Stimulated activated CD4-positive, alpha-beta T cell treated with anti-CD3 and anti-CD28 coated beads, Interleukin-1b, Interleukin-23, amount 100 ng/mL, for 1 hour (primary cell): ENCODE measurements at places on chromosomes 16 and 17.

DNA sequence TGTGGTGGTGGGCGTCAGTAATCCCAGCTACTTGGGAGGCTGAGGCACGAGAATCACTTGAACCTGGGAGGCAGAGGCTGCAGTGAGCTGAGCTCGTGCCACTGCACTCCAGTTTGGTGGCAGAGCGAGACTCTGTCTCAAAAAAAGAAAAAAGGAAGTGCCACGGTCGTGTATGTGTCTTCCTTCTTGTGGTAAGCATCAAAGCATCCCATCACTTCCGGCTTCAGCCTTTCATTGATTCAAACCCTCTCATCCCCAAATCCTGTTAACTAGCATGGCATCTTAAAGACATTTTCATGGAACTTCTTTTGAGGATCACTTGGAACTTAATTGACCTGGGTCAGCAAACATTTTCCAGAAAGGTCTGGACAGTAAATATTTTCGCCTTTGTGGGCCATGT, 126.2 kb downstream of the CPPED1 start:
- no peak for DNase-seq

DNA sequence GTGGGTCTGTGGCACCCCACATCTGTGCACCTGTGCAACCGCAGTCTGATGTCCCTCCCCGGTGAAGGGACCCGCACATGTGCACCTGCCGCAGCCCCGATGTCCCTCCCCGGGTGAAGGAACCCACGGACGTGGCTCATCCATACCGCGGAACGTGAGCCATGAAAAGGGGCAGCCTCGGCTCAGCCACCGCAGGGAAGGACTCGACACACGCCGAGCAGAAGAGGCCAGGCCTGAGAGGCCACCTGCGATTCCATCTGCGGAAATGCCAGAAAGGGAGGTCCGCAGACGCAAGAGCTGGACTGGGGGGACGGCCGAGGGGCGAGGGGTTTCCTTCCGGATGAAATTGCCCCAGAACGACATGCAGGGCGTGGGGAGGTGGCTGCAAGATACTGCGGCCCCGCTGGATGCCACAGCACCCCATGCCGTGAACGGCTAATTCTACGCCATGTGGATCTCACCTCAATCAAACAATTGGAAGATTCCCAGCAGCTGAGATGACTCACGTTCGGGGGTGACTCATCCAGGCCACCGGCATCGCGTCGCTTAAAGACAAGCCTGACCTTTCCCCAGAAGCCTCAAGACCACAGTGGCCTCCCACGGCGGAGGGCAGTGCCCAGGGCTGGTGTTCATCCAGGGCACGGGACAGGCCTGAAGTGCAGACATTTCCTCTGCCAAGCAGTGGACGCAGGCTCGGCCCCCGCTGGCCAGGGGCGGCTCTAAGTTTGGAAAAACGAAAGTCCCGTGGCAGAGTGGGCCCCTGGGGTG, 21.0 kb downstream of the SOX8 start:
- peak; percentile 59 for DNase-seq

DNA sequence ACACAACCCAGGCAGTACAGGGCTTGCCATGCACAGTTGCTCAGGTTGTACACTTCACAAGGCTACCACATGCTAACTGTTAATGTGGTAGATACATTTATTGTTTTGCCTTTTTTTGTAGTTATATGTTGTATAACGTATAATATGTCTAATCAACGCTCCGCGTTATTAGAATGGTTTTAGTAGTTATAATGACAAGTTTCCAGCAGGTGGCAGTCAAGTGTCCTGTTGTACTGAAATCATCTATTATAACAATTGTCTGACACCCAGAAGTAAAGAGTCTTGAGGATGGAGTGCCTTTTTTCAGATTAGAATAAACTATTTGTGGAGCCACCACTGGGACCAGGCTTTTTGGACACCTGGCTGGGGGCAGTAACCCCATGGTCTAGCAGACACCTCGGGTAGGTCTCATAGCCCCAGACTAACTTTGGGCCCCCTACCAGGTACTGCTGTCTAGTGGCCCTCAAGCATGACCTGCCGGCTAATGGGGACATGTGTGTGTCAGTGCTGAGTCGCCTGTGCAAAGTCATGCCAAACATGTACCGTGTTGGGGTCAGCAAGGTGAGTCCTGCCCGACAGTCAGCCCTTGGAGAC, 32.8 kb downstream of the MYO15A start:
- DNase-seq = no peak

DNA sequence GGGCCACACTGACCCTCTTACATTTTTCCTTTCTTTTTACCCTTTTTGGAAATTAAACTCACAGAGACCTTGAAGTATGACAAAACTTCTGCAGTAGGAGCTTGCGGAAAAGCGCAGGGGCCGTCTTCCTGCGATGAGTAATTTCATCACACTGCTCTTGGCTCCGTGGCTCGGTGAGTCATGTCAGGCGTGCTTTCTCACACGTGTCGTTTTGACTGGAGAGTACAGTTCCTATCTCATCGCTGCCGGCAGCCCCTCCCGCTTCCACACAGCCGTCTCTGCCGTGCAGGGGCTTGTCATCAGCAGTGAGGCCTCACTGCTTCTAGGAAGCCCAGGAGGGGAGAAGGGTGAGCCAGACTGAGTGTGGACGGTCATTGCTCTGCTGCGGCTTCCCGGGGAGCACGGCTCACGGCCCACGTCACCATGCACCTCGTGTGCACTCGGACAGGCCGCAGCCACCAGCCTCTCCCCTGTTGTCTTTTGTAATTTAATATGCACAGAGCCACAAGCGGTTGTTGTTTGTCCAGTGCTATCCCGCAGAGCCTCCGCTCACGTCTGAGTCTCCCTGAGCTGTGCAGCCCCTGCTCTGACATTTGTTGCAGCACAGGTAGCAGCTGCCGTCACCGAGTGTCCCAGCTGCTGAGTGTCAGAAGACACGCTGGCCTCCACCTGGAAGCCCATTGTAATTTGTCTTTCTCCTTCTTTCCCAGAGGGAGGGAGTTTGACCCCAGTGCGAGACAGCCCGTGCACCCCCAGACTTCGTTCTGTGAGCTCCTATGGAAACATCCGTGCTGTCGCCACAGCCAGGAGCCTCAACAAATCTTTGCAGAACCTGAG, 99.4 kb upstream of the CHMP6 start:
- DNase-seq = peak; percentile 65

- no peak for DNase-seq
These were observed 63.0 kb upstream of the LRRC37A3 start for GRCh38 chr17:64982139-64982915.

DNA sequence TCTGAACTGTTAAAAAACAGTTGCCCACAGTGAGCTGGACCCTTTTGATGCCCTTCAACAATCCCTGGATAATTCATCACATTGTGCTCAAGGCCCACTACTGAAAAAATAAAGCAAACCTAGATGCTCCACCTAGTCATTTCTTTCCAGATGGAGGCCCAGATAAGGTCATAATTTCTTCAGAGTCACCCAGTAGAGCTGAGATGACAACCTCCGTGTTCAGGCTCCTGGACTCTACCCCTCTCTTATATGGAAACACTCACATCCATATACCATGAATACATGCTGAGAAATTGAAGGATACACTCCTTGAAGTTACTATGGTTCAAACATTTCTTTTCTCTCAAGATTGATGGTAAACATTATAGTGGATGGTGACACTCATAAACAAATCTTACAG, 2.7 kb upstream of the ABCA3 start:
- DNase-seq = no peak

GRCh38 chr17:3796822-3797170, 4.2 kb downstream of the ITGAE start:
- DNase-seq = no peak

DNA sequence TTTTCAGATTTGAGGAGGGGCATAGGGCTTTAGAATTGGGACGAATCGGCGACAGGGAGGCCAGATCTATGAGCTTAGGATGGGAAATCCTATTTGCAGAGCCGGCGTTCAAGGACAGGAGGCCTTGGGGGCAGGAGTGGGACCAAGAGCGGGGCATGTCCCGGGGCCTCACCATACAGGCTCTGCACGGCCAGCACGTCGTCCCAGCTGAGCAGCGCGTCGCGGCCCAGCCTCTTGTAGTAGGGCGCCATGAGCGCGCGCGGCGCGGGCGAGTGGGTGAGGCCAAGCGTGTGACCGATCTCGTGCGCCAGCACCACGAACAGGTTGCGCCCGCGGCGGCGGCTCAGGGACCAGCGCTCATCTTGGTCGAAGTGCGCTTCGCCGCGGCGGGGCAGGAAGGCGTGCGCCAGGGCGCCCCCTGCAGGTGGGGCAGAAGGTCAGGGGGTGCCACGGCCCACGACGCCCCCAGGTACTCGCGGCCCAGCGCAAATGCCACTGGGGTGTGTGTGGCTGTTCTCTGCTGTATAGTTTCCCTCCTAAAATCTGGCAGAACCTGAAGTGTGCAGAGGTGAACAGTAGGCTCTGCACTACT, 9.3 kb downstream of the C17orf50 start:
- DNase-seq = no peak
